ENCODE measurements at places on chromosomes 5 and 9. TPM values are rescaled to one million over a fixed set of nuclear protein-coding genes. Genes with fewer than 3 reads are reported as not detected.

GRCh38 chr9:107094370-107094769, 188.7 kb upstream of the RAD23B start:
- no peak for DNase-seq

GRCh38 chr5:32991421-32991815, 280.3 kb downstream of the NPR3 start:
- no peak for DNase-seq

Gene MARCOL
- not detected for total RNA-seq

Gene AHRR
- 24.0 TPM for total RNA-seq

Gene LPAR1
- total RNA-seq: not detected

DNA sequence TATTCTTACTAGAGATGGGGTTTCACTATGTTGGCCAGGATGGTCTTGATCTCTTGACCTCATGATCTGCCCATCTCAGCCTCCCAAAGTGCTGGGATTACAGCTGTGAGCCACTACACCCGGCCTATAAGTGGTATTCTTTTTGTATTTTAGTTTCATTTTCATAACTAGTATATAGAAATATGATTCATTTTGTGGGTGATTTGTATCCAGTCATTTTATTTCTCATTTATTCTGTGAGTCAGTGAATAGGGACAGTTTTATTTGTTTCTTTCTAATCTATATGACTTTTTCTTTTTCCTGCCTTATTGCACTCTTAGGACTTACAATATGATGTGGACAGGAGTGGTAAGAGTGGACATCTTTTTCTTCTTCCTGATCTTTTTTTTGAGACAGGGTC, 112.9 kb downstream of the AOPEP start:
- DNase-seq: peak; percentile 14

GRCh38 chr9:79604921-79605562, 33.3 kb downstream of the TLE4 start:
- DNase-seq: no peak

DNA sequence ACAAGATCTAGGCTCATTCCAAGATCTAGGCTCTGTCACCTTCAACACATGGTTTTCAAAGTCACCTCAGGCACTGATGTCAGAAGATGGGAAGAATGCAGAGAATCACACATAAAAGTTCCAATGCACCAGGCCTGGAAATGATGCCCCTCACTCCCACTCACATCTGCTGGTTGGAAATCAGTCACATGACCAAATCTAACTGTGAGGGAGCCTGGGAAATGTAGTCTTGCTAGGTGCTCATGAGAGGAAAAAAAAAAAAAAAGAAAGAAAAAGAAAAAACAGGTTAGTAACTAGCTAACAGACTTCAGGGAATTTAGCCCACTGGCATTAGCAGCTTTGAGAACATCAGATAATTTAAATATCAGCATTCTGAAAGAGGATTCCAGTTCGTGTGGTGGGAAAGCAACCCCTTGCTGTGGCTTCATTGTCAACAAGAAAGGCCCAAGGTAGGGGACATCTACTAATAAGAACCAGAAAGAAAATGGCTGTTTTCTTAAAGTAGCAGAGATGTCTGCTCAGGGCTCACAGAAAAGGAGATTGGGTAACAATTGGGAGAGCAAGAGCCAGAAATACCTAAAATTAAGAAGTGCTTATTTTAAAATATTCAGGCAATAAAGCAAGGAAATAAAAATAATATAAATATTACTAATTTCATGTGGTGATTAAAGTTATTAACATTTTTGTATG, 614.3 kb downstream of the ACTL7B start:
- DNase-seq: no peak

Gene SLC6A19
- not detected for total RNA-seq

DNA sequence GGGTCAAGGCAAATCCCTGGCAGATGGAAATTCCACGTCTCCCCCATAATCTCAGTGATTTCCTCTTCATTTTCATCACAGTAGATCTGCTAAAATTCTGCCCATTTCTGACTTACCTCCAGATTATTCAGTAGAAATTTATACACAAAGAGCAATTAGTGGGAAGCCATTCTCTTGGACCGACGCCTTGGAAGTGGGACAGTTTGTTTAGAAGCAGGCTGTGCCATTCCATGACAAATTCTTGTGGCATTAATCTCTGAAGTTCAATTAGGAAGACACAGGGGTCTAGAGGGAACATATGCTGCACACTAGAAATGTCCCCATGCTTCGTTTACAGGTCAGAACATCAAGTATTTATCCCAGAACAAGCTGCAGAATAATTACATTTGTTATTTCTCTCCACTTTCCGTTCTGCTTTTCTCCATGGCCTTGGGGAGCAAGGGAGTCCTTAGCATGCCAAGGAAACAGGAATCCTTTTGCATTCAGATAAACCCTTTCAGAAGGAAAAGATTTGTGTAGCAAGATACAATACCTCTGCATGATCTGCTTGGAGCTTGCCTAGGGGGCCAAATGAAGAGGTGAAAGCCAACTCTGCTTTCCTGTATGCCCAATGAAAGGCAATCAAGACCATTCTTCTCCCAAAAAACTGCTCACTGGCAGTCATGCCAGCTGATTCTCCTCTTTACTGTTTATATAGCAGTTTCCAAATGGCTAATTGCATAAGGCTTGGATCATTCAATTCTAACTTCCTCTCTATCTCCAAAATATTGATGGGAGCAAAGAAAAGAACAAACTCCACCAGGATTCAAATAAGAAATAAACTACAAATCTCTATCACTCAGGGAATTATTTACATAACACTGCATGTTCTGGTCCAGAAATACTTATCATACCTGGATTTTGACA, 2.5 kb upstream of the PRKACG start:
- no peak for DNase-seq

- no peak for DNase-seq
Observed at GRCh38 chr9:17847908-17848307, 269.0 kb downstream of the SH3GL2 start.

Gene SLC27A6
- not detected for total RNA-seq

Gene PRPF4
- 66.3 TPM for total RNA-seq

GRCh38 chr9:133774799-133775198, 36.6 kb upstream of the SARDH start:
- DNase-seq: no peak

DNA sequence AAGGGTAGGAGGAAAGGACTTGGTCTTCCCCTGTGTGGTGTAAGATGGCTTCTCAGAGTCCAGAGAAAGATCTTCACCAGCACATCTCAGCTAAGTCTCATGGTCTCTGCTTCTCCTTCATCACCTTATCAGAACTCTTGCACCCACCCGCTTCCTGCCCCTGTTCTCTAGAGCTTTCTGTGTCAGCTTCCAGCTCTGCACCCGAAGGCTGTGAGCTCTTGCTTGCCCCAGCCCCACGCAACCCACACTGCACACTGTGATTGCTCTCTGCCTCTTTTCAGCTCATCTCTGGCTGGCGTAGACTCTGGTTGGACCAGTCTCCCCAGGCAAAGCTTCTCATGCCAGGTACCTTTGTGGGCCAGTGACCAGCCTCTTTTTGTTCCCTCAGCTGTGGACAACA, 93.2 kb upstream of the RAPGEF1 start:
- DNase-seq: no peak

GRCh38 chr9:110575169-110575568, 4.4 kb downstream of the SVEP1 start:
- DNase-seq: no peak

Gene RNF180
- total RNA-seq: not detected

GRCh38 chr5:24606971-24607370, 37.8 kb downstream of the CDH10 start:
- no peak for DNase-seq

DNA sequence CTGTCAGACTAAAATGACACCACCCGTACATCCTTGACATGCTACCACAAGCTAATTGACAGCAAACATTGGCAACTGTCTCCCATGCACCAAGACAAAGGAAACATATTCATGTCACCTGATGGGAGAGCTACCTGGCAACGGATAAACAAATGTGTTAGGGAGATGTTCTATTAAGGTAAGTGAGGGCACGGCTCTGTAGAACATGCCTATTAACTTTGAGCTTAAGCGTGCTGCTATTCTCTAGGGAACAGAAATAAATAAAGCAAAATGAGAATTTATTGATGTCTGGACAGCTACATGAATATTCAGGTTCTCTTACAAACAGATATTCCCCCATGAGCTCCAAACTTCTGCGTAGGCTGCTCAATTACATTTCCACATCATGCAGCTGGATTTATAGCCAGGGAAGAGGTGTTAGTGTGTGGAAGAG, 361.4 kb upstream of the RFX3 start:
- DNase-seq: no peak

GRCh38 chr5:141504216-141504615, 15.3 kb downstream of the PCDHGC5 start:
- no peak for DNase-seq
